Hair follicle dermal papilla cell (primary cell): ENCODE measurements at places on chromosomes 11 and 22. TPM values are rescaled to one million over a fixed set of nuclear protein-coding genes. Genes with fewer than 3 reads are reported as not detected.

SYT7 gene
- total RNA-seq: 0.61 and 0.65 TPM in 2 replicates

ADM2 gene
- total RNA-seq: 4.5 and 9.6 TPM in 2 replicates

LINC01488 gene
- total RNA-seq: not detected in 2 replicates

SELENOM gene
- 144 and 174 TPM in 2 replicates for total RNA-seq

PIK3C2A gene
- total RNA-seq: 45.5 and 63.6 TPM in 2 replicates

VPREB1 gene
- not detected in 2 replicates for total RNA-seq

ALG8 gene
- 28.9 and 34.9 TPM in 2 replicates for total RNA-seq

SCGB1A1 gene
- total RNA-seq: not detected in 2 replicates

RAB3IL1 gene
- total RNA-seq: 16.9 and 19.0 TPM in 2 replicates
